ENCODE measurements at places on chromosomes 2 and 18.

GRCh38 chr18:28504066-28504465 lies 327.1 kb upstream of the CDH2 start:
- DNase-seq: no peak

DNA sequence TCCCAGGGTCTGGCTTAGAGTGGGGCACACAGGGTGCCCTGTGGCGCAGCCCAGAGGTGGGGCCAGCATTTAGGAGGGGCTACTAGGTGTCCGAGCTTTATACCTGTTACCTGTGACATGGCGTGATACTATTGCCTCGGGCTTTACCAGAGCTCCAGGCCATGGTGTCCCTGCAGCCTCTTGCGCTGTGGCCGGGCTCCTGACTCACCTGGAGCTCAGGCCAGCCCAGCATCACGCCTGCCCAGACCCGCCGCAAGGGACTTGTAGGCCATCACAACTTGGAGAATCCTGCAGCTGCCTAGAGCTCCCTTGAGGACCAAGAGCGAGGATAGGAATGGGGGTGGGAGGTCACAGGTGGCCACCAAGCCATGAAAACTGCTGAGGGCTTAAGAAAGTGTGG lies 8.0 kb downstream of the INHBB start:
- DNase-seq: no peak

DNA sequence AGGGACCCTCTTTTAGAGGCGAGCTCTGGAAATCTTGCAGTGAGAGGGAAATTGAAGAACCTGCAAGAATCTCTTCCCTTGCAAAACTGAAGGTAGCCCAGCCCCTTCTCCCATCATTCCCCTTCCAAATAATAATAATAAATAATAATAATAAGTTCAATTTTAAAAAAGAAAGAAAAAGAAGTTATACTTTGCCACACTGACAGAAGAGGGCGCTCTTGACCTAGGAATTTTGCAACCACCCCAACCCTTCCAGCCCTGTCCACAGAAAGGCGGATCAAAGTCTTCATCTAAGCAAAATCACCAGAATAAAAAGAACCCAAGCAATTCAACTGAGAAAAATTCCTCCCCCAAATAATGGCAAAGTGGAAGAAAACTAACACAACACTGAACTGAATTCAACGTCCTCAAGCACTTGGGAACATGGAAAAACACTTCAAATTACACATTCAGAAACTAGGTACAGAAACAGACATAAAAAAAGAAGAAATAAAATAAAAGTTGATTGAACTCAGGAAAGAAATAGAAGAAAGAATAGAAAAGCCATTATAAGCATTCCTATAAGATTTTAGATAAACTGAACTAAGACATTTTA lies 98.9 kb upstream of the GLS start:
- DNase-seq: peak; percentile 88

DNA sequence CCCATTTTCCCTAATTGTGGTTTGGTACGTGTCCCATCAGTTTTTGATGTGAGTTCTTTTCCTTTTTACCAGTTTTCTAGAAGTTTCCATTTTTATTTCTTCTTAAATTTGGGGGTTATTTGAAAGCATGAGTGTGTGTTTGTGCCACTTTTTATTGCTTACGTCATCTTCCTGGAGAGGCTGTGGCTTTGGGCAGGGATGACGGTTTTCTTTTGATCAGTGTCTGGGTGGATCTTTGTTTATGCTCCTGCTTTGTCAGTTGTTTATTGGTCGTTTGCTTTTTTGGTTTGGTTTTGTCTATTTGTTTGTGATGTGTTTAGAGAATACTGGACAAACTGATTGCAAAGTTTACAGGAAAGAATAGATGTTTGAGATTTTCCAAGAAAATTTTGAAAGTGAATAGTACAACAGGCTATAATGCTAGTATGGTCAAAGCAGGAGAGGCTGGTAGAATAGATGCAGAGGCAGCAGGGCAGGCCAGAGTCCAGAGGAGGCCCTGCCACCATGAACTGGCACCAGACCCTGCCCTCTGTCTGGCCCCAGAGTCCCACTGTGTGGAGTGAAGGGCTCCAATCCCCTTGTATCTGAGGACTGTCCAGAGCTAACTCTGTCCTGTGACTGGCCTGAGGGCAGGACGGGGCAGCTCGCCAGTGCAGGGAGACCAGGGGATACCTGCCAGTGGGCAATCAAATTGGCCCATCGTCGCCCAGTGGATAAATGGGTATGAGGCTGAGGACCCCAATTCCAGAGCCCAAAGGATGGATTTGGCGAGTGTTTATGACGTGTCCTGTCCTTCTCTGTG lies 23.4 kb upstream of the SNED1 start:
- no peak for DNase-seq

DNA sequence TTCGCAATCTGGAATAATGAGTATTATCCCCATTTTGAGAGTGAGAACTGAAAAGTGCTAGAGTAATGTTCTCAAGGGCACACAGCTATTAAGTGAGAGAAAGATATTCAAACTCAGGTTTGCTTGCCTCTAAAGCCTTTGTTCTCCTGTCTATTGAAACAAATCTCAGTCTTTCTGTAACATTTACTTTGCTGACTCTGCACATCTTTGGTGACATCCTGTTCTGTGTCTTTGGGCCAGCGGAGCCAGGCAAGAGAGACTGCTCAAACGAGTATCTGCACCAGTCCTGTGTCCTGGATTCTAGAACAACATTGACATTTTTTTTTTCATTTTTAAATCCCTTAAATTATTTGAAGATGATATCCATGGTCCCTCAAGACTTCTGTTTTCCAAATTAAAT lies 1539.2 kb upstream of the PIK3C3 start:
- DNase-seq: no peak

DNA sequence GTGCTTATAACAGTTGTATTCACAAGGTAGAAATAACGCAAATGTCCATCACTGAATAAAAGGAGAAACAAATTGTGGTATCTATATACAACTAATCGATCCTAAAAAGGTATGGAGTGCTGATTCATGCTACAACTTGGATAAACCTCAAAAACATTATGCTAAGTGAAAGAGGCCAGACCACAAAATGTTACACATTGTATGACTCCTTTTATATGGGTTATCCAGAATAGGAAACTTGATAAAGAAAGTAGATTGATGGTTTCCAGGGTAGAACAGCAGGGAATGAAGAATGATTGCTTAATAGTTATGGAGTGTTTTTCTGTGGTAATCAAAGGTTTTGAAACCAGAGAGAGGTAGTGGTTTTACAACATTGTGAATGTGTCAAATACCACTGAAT lies 432.2 kb upstream of the TRIB2 start:
- DNase-seq: peak; percentile 89

DNA sequence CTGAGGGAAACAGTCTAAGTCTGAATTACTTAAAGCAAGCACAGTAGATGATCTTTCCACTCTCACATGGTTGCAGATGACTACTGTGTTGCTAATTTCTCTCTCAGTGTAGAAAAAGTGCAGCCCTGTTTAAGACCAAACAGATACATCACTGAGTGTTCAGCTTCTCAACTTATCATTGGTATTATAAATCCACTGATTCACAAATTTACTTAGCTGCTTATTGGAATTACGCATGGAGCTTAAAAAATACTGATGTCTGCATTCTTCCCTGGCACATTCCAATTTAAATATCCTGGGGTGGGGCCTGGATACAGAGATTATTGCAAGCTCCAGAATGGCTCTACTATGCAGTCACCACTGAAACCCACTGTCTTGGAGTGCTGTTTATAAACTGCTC lies 411.2 kb downstream of the RND3 start:
- peak; percentile 59 for DNase-seq

GRCh38 chr2:190576573-190576972 lies 42.1 kb upstream of the NEMP2 start:
- no peak for DNase-seq

DNA sequence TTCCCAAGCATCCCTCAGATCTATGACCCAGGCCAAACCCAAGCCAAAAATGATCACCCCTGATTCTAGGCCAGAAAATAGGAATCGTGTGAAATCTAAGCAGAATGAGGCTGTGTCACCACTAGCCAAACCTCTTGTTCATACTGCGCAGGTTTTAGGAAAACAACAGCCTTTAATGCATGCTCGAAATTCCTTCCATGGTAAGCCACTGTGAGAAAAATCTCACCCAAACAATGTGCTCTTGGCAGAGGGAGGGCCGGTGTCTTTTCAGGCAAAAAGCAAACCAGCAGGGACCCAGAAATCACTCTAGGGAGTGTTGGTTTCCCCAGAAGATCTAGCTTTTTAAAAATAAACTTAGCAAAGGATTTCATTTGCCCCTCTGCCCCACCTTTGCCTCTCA lies 71.2 kb upstream of the FOSL2 start:
- peak; percentile 30 for DNase-seq

DNA sequence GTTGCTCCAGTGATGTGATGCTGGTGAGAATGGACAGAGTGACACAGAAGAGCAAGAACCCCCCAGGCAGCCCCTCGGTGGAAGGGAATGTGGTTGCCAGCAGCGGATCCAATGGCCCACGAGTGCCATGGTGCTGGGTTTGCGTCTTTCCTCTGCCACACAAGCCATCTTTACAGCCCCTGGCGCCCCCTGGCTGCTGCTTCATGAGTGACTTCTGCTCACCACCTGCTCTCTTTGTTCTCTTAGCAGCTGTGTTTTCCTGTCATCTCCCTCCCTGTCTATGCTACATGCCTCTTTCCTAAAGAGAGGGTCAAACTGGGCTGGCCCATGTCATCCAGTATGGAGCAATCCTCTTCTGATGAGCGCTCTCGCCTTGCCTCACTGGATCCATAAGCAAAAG lies 300.0 kb upstream of the SMIM21 start:
- peak; percentile 15 for DNase-seq

- peak; percentile 95 for DNase-seq
Measured at GRCh38 chr18:77102259-77103040, 30.1 kb downstream of the MBP start.

- no peak for DNase-seq
Measured at GRCh38 chr2:58911877-58912276, 670.8 kb upstream of the FANCL start.

DNA sequence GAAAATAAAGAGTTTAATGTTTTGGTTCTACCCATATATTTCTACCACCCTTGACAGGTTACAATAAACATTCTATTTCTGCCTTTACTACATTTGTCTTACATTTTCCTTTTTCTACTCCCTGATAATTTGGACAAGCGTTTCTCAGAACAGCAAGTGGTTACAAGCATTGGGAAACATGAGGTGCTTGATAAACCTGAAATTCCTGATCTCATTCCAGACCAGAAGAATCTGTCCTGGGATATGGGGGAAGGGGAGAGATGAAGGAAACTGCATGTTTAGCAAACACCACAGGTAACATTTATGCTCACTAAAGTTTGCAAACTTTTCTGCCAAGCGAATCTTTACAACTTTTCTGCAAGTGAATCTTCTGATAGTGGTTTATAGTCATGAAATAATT lies 28.3 kb upstream of the DSC1 start:
- DNase-seq: no peak

GRCh38 chr2:152499896-152500735 lies 165.1 kb downstream of the FMNL2 start:
- DNase-seq: peak; percentile 65

DNA sequence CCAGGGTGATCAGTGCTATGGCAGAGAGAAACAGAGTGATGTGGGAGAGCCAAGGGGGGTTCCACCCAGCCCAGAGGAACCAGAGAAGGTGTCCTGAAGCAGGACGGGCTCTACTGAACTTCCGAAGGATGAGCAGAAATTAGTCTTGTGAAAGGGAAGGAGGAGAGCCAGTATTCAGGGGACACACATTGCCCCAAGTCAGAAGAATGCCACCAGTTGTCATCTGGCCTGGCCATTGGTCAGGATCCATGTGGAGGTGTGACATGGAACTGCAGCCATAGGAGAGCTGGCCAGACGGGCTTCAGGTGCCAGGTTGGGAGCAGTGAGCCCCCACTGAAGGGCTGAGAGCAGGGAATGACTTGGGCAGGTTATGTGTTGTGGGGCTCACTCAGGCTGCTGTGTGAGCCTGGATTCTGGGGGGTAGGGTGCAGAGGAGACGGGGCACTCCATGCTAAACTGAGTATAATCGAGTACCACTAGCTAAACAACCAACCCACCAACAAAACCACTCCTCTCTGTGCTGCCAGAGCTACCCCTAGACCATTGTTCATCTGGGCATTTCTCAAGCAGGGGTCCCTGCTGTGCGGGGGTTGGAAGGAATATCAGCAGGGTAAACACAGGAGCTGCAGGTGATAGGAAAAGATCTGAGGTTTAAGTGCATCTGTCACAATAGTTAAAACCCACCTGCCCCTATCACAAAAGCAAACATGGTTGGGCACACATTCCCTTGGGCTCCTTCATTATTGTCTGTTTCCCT lies 25.3 kb downstream of the MARCO start:
- no peak for DNase-seq
